ENCODE measurements at places on chromosomes 3 and 15. TPM values are rescaled to one million over a fixed set of nuclear protein-coding genes. Genes with fewer than 3 reads are reported as not detected.

The RBM5 gene
- total RNA-seq = 316 TPM

The CAPN3 gene
- total RNA-seq = 23.8 TPM

The NTRK3 gene
- not detected for total RNA-seq

The ERC2 gene
- not detected for total RNA-seq

The PEX11A gene
- 1.6 TPM for total RNA-seq

The SAMMSON gene
- total RNA-seq = not detected

The COLQ gene
- total RNA-seq = 1.2 TPM

The KBTBD13 gene
- not detected for total RNA-seq
